ENCODE measurements at places on chromosomes 3 and 15. TPM values are rescaled to one million over a fixed set of nuclear protein-coding genes. Genes with fewer than 3 reads are reported as not detected.
A peak's percentile ranks its signal among the peaks of the same experiment; 100 is the strongest.

The ATP13A4 gene
- 152 TPM for total RNA-seq

DNA sequence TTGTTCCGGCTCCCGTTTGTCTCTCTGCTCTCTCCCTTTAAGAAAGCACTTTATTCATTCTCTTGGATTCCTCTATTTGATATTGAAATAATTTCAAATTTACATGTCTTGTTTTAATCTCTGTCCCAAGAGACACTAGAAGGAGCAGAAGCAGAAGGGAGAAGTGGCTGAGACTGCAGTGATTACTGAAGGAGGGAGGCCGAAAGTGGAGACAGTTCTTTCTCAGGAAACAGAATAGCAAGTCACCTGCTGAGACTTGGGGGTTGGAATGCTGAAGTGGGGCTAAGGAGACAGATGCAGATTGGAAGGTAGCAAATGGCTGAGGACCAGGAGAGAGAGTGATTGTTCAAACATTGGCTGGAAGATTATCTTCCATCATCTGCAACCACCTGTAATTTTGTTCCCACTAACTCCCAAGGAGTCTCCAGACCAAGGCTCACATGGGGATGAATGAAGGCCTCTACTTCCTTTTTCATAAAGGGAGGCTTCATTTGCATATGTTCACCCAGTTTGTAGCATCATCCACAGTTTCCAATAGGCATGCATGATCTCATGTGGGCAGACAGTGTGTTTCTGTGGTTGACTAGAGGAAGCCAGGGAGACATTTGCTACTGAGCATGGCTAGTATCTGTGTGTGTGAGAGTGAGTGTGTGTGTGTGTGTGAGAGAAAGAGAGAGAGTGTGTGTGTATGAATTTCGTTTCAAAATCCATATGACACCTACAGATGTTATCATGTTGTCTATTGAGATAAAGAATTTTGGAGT is 24.0 kb downstream of the LTF start:
- no peaks in the 10 kb centered on the region for H3K36me3 ChIP-seq
- H3K27me3 ChIP-seq: no peaks in the 10 kb centered on the region
- no peak overlapping the region for H3K4me3 ChIP-seq
- no peak for DNase-seq

- H3K27ac ChIP-seq: no peak overlapping the region
- DNase-seq: no peak
- no peak overlapping the region for H3K4me3 ChIP-seq
- no peaks in the 10 kb centered on the region for H3K27me3 ChIP-seq
- no peaks in the 10 kb centered on the region for H3K36me3 ChIP-seq
- no peaks in the 10 kb centered on the region for H3K4me1 ChIP-seq
Measured at GRCh38 chr3:16667633-16668032, 62.4 kb upstream of the DAZL start.

DNA sequence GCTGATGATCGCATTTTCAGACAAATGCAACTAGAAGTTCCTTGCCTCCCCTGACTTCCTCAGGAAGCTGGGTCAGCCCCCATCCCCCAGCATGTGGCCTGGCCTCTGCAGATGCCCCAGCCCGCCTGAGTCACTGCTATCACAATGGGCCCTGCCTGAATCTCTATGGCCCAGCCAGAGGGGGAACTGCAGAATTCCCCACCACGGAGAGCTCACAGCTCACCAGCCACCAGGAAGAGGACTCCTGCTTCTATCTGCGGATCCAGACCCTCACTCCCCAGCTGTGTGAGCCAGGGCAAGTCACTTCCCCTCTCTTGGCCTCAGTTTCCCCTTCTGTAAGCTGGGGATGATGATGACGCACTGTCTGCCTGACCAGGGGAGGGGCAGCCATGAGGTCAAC is 6.9 kb downstream of the PLXND1 start:
- H3K27ac ChIP-seq: peak overlapping the region; percentile 92
- no peaks in the 10 kb centered on the region for H3K36me3 ChIP-seq
- H3K4me3 ChIP-seq: no peak overlapping the region
